Chondrocyte (in vitro differentiated cells): ENCODE measurements at places on chromosomes 2 and 18. TPM values are rescaled to one million over a fixed set of nuclear protein-coding genes. Genes with fewer than 3 reads are reported as not detected.
A peak's percentile ranks its signal among the peaks of the same experiment; 100 is the strongest.

Gene CHRND
- not detected in 3 replicates for total RNA-seq

Gene SMC6
- total RNA-seq = 20.1 to 21.0 TPM (median 21.0 TPM) in 3 replicates

Gene HSBP1L1
- total RNA-seq = 0.99 to 5.4 TPM (median 5.1 TPM) in 3 replicates

DNA sequence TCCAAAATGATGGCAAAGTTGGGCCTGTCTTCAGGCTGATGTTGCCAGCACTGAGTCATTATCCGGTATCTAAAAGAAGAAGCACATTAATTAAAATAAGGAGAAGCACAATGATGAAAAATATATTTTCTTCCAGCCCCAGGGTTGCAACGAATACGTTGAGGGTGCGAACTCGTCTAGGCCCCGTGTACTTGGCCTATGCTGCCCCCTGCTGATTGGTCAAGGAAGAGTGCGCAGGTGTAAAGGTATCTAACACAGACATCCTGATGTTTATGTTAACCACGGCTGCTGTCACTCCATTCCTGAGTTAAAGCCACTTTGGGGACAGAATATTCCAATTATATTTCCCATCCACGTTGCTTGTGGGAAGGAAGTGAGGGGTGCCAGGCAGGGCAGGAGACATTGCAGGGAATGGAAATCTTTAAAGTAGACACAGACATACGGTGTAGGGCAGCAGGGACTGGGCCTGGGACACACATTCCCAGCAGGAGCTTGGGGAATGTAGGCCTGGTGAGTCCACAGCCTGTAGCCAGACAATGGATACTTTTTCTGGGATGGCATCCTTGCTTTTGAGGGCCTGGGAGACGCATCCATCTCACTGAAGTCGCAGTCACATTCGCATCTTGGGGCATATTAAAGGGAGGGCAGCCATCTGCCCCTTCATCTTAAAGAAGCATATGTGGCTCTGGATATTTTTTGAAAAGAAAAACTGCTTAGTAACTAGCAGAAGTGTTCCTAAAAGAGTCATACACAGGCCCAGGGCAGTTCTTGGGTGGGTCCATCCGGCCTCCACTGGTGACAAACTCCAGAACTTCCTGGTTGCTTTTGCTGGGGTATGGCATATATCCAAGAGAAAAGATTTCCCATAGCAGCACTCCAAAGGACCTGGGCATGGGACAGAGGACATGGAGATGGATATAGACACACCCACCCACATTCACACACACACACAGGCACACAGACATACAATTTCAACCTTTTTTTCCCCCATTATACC lies 81.9 kb downstream of the CLIP4 start:
- H3K4me1 ChIP-seq = peaks cover 7% of the 10 kb centered on the region
- H3K4me3 ChIP-seq = no peak overlapping the region
- DNase-seq = no peak
- H3K27me3 ChIP-seq = no peaks in the 10 kb centered on the region

Gene LOXL3
- total RNA-seq = 107 to 112 TPM (median 109 TPM) in 3 replicates

GRCh38 chr2:156907806-156908205 lies 349.7 kb upstream of the GALNT5 start:
- no peak overlapping the region for H3K4me3 ChIP-seq
- no peaks in the 10 kb centered on the region for H3K36me3 ChIP-seq
- H3K27ac ChIP-seq = no peak overlapping the region
- H3K27me3 ChIP-seq = no peaks in the 10 kb centered on the region

DNA sequence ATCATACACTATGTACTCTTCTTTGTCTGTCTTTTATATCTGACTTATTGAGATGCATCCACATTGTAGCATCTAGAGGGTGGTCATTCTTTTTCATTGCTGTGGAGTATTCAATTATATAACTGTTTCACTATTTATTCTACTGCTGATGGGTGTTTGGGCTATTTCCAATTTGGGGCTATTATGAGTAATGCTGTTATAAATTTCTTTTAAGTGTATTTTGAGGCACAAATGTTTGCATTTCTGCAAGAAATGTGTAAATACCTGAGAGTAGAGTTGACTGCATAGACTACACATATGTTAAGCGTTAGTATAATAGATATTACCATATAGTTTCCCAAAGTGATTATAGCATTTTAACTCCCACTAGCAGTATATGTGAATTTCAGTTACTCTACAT lies 26.9 kb upstream of the PPP1R1C start:
- H3K4me3 ChIP-seq = no peak overlapping the region
- no peak for DNase-seq
- peaks cover 45% of the 10 kb centered on the region for H3K4me1 ChIP-seq
- H3K27me3 ChIP-seq = no peaks in the 10 kb centered on the region
- H3K36me3 ChIP-seq = no peaks in the 10 kb centered on the region

Gene COBLL1
- total RNA-seq = 37.9 to 43.7 TPM (median 40.2 TPM) in 3 replicates

- no peak for DNase-seq
- peaks cover 2% of the 10 kb centered on the region for H3K36me3 ChIP-seq
- peak overlapping the region; percentile 83 for H3K27ac ChIP-seq
- H3K4me1 ChIP-seq = peaks cover 44% of the 10 kb centered on the region
- peak overlapping the region; percentile 99 for H3K4me3 ChIP-seq
- no peaks in the 10 kb centered on the region for H3K27me3 ChIP-seq
Observed at GRCh38 chr2:46942143-46942526, 26.5 kb upstream of the MCFD2 start.

Gene KCNE4
- 7.4 to 23.2 TPM (median 22.3 TPM) in 3 replicates for total RNA-seq

- no peaks in the 10 kb centered on the region for H3K4me1 ChIP-seq
- no peaks in the 10 kb centered on the region for H3K27me3 ChIP-seq
Observed at GRCh38 chr2:71679491-71679890, 226.1 kb downstream of the DYSF start.

Gene RGPD8
- 5.0 to 10.2 TPM (median 6.8 TPM) in 3 replicates for total RNA-seq

Gene TOGARAM2
- total RNA-seq = 0.07 to 0.72 TPM (median 0.49 TPM) in 3 replicates

GRCh38 chr2:128496700-128497099 lies 178.0 kb upstream of the HS6ST1 start:
- H3K27ac ChIP-seq = no peak overlapping the region
- H3K36me3 ChIP-seq = no peaks in the 10 kb centered on the region
- H3K27me3 ChIP-seq = no peaks in the 10 kb centered on the region
- H3K4me3 ChIP-seq = no peak overlapping the region
- no peak for DNase-seq
- no peaks in the 10 kb centered on the region for H3K4me1 ChIP-seq

Gene PLB1
- 4.4 to 8.2 TPM (median 5.8 TPM) in 3 replicates for total RNA-seq

DNA sequence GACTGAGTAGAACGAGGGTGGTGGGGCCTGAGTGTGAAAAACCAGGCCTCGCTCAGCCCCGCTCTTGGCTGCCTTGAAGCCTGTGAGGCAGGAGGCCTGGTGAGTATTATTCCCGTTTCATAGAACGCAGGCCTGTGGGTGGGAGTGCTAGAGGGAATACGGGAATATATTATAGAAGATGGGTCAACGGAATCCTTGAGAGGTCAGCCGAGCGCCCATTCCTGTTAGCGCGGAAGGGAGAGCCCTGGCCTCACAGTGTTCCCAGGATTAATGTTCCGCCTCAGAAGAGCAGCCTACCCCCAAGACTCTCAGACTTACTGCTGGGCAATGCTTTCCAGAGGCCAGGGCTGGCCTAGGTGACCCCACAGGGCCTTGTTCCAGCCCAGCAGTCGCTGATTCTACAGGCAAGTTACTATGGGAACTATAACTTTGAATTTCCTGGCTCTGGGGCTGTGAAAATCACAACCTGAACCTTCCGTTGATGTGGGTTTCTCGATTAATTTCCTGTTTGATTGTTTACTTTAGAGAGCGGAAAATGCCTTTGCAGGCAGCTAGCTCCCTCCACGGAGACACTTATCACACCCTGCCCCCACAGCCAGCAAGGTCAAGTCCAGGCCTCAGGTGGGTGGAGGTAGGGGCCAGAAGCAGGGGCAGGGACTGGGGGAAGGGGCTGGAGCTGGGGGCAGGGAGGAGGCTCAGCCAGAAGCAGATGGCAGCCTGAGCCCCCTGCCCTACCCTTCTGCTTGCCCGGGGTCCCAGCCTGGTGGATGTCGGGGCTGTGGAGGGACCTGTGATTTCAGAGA lies 108.3 kb downstream of the SMAD7 start:
- peaks cover 14% of the 10 kb centered on the region for H3K36me3 ChIP-seq
- H3K27me3 ChIP-seq = no peaks in the 10 kb centered on the region
- peaks cover 88% of the 10 kb centered on the region for H3K4me1 ChIP-seq
- H3K27ac ChIP-seq = peak overlapping the region; percentile 85
- peak; percentile 77 for DNase-seq

DNA sequence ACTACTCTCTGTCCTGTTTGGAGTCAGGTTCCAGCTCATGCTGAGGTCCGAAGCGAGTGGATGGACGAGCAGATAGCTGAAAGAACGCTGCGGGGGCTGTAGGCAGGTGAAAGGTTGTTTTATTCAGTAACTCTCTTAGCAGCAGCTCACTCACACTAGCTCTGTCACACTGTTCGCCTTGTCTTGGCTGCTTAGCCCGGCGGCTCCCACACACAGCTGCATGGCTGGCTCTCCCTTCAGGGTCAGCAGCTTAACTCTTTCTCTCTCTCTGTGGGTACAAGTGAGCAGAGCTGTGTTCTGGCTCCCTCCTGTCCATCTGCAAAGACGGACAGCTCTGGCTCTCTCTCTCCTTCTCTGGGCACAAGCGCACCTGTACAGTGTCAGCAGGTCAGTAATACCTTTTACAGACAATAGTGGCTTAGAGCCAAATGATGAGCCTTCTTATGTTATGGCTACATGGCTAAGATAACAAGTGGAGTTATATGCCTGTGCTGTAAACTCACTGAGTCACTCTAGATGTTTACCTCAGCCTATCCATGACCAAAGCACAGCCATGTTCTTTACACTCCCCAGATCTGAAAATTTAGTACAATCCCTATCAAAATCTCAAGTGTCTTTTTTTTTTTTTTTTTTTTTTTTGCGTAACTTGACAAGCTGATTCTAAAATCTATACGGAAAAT lies 149.3 kb downstream of the GALNT1 start:
- no peak overlapping the region for H3K27ac ChIP-seq
- peaks cover 21% of the 10 kb centered on the region for H3K4me1 ChIP-seq
- peak overlapping the region; percentile 43 for H3K4me3 ChIP-seq
- DNase-seq = no peak
- H3K27me3 ChIP-seq = no peaks in the 10 kb centered on the region

Gene INHBB
- 0.58 to 1.3 TPM (median 0.90 TPM) in 3 replicates for total RNA-seq

Gene MLPH
- total RNA-seq = 3.7 to 6.1 TPM (median 5.6 TPM) in 3 replicates

Gene VIL1
- not detected in 3 replicates for total RNA-seq

DNA sequence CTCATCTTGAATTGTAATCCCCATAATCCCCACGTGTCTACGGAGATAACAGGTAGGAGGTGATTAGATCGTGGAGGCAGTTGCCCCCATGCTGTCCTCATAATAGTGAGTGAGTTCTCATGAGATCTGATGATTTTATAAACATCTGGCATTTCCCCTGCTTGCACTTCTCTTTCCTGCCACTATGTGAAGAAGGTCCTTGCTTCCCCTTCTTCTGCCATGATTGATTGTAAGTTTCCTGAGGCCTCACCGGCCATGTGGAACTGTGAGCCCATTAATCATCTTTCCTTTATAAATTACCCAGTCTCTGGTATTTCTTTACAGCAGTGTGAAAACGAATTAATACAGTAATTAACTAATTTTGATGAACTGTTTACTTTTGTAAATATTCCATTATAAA lies 582.5 kb downstream of the TSN start:
- no peaks in the 10 kb centered on the region for H3K4me1 ChIP-seq
- H3K27me3 ChIP-seq = peaks cover 2% of the 10 kb centered on the region
- no peak overlapping the region for H3K27ac ChIP-seq
